ENCODE measurements at places on chromosomes 1 and 21.

DNA sequence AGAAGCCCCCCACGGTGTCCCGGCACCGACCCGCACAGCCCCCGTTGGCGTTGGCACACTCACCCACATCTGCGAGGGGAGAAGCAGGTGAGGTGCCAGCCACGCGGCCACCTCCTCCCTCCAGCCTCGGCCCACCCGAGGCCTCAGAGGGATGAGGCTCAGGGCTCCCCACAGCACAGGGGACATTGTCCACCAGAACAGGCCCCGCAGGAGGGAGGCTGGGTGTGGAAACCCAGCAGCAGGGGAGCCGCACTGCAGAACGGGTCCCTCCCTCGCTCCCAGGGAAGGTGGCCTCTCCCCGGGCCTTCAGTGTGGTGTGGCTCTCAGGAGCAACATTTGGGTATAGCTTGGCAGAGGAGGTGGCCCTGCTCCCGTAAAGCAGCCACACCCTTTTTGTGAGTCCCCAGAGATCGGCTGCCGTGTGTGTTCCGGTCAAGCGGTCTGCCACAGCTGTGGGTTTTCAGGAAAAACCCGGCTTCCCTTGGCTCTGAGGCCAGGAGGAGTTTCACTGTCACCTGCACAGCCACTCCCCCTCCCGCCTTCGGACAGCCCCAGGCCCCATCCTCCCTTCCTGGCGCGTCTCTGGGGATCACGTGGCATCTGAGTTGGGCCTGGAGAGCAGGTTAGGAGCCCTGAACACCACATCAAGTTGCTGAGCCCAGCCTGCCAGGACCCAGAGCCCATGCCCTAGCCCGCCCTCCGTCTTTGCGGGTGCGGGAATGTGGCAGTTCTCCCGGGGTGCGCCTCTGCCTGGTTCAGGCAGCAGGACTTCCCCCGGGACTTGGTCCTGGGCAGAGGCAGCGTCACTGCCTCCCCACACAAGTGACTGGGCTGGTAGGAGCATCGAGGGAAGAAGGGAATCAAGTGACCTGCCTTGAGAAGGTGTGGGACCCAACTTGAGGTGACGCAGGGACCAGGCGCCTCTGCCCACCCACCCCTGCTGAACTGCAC lies 64.0 kb downstream of the MEGF6 start:
- no peak for DNase-seq

GRCh38 chr1:241048622-241049021 lies 308.4 kb downstream of the RGS7 start:
- no peak for DNase-seq

DNA sequence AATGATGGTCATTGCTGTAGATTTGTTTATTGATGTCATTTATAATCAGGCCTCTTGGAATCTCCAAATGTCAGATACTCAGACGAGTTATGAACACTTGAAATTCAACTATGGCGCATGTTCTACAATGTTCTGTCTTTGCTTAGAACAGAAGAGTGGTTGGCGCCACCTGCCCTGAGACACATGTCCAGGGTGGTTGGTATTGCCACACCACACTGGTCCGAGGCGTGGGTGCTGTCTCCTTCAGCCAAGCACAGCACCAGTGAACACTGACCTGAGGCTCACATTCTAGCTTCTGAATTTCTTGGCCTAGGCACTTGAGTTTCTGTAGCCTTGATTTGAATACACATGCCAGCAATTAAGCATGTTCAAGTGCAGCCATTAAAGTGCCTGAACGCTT lies 10.1 kb upstream of the BMP8A start:
- DNase-seq: no peak

DNA sequence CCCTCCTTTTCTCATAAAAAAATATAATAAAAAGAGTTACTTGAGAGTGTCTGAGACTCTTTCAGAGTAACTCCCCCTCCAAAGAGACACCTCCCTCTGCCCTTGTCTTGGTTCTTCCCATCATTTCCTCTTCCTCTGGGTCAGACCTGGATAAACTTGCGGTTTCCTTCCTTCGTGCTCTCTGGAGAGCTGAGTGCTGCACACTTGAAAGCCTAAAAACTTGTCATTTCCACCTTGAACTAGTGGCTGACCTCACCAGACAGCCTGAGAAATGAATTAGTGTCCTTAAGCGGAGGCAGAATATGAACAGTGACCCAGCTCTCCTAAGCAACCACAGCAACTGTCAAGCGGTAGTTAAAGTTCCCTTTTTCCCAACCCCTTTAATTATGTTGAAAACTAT lies 88.4 kb upstream of the PROX1 start:
- no peak for DNase-seq

- DNase-seq: no peak
Measured at GRCh38 chr1:54569339-54569738, 21.3 kb downstream of the ACOT11 start.

DNA sequence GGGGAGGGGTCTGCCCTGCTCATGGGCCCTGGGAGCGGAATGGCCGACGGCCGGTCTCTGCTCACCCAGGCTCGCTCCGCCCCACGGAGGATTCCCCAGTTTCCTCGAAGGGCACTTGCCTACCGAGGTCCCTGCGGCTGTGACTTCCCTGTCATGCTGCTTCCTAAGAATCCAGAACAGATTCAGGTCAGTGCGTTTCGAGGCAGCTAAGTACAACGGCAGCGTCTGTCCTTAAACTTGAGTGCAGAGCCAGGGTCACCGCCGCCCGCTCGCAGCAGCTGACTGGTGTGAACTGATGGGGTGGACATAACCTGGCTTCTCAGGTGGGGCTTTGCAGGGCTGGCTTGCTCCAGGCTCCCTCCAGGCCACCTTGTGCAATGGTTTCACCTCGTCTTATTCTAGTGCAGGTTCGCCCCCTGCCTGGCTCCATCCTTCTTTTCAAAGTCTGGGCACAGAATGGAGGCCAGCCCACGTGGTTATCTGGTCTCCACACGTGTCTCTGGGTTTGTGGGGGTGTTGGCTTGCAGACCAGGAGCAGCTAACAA lies 7.6 kb upstream of the C1orf174 start:
- DNase-seq: no peak

DNA sequence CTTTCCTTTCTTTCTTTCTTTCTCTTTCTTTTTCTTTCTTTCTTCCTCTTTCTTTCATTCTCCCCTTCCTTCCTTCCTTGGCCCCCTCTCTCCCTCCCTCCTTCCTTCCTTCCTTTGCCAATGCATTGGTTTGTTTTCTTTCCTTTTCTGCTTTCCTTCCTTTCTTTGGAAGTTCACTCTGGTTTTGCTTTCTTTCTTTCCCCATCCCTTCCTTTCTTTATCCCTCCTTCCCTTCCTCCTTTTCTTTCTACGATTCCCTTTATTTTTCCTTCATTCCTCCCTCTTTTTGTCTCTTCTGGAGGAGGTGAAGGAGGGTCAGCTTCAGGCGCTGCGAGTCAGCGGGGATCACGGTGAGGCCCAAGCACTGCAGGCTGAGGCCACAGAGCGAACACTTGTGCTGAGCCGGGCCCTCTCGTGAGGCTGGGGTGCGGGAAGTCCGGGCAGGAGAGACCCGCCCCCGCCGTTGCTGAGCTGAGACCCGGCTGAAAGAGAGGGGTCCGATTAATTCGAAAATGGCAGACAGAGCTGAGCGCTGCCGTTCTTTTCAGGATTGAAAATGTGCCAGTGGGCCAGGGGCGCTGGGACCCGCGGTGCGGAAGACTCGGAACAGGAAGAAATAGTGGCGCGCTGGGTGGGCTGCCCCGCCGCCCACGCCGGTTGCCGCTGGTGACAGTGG lies 1.5 kb downstream of the SIM2 start:
- DNase-seq: no peak

DNA sequence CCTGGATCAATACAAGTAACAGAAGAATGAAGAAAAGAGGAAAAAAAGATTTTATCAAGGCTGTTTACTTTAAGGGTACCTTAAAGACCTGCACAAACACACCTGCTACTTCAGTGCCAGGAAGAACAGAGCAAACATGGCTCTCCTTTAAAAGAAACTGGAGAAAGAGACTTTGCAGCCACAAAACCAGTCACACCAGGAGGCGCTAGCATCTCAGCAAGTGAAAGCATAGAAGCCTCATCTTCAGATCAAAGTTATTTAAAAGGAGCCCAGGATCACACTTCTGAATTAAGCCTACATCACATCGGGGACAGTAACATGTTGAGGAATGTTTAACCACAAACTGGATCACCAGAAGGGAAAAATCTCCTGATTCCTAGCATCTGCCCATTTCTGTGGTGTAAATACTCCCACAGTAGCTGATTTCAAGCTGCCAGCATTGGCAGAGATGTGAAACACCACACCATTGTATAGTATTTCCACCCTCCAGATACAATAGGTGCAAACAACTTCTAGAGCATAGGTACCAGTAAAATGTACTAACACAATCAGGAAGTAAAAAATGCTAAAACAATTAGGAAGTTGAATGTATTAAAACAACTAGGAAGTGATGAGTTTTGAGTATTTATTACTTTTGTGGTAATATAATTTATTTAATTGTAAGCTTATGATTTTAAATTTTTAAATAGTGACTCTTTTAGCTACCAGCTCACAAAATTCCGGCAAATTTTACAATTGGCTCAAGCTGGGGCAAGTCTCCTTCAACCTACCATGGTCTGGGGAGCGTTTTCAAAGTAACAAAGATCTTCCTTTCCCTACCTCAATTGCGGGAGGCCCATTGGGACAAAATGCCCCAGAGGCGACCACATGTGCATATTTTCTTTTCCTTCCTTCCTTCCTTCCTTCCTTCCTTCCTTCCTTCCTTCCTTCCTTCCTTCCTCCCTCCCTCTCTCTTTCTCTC lies 105.3 kb upstream of the CLDN14 start:
- DNase-seq: no peak

DNA sequence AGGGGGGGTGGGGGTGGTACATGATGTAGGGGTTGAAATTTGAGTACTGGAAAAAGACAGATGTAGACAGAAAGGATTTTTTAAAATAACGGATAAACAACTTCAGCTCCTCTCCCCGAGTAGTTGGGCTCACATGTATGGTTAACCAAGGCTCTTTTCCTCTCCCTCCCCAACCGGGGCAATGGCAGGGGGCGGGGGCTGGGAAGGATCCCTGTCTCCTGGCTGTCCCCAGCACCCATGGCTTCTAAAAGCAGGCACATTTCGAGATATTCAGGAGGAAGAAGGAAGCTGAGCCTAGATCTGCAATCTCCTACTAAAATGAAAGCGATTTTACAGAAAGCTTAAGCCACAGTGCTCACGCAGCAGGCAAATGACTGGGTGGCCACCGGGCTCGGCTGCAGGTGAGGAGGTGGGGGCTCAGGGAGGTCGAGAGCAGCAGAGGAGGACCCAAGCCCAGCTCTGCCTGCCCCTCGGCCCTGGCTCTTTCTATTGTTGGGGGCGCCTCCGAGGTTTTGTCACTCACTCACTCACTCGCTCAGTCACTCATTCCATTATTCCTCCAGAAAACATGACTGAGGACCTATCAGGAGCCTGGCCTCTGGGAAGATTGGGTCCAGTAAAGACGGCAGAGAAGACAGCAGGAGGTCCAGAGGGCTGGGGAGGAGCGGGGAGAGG lies 573.3 kb downstream of the PTPRU start:
- no peak for DNase-seq

- DNase-seq: no peak
Measured at GRCh38 chr1:39668111-39668510, 3.8 kb downstream of the NT5C1A start.

- DNase-seq: no peak
Measured at GRCh38 chr1:235075777-235076308, 52.8 kb downstream of the TOMM20 start.

DNA sequence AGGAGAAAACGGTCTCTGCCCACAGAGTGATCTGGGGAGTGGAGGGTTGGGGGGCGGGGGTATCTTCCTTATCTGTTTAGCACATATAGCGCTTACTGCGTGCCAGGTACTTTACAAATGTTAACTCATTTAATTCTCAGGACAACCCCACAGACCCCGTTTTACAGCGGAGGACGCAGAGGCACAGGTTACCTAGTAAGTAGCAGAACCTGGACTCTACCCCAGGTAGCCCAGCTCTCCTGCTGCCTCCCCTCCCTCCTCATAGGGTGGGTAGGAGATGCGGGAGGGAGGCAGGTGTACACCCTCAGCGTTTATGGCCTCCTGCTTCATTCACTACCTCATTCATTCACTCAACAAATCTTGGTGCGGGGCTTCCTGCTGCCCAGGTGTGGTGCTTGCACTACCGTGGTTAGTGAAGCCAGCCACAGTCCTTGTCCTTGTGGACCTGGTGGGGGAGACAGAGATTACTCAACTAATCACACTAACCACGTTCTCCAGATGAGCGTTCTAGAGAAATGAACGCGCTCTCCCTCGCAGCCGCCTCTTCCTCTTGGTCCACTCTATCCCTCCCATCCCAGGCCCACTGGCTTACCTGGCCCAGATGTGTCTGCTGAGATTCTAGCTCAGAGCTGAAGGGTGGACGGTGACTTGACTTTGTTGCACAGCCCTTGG lies 102.0 kb downstream of the IER5 start:
- DNase-seq: no peak

- no peak for DNase-seq
Measured at GRCh38 chr21:25359724-25360123, 247.6 kb downstream of the MRPL39 start.

DNA sequence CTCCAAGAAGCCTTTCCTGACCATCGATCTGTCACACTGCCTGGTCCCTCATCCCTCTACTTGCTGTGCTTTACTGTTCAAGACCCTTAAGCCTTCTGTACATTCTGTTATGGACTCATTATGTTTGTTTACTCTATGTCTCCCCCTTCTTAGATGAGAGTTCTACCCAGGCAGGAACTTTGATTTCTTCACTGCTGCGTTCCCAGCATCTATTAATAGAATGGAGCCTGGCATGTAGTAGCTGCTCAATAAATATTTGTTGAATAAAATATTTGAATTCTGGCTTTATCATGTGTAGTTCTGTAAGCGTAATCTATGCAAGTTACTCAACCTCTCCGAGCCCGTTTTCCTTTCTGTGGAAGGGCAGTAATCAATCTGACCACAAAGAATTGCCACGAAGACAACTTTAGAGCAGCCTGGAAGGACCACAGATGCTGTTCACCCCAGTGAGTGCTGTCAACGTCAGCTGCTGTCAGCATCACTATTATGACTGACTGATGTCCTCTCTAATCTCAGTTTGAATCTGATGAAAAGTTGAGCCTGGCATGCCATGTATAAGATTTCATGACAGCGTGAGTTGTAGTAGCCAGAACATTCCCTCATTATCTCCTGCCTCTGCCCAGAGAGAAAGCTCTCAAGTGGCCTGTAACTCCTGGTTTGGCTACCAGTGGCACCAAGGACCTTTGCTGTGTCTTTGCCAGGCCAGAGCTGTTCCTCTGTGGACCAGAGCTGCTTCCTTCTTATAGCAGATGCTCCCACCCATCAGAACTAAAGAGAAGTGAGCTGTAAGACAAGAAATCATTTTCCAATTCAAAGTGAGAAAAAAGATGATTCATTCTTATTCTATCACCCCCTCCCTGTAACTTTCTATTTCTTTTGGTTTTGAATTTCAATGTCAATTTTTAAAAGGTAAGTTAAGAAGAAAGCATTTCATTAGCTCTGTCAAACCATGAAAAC lies 94.5 kb downstream of the PRDM2 start:
- no peak for DNase-seq
